ENCODE measurements at places on chromosomes 16 and 17.

- DNase-seq = no peak
These were observed 50.6 kb downstream of the LMF1 start for GRCh38 chr16:920051-920681.

DNA sequence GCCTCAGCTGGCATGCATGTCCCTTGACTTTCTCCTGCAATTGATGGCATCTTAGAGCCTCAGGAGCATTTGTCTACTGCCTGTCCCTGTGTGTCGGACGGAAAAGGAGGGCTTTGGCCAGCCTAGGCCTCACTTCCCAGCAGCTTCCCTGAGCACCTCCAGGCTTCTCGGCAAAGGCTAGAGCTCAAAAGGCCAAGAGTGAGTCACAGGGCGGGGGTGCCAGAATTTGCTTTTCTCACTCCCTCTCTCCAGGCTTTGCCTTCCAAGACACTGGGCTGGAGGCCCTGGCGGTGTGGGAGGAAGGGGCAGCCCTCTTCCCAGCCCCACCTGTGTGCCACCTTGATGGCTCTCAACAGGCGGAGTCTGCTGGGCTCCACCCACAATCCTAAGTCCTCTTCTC lies 107.3 kb upstream of the MAF start:
- DNase-seq = no peak

DNA sequence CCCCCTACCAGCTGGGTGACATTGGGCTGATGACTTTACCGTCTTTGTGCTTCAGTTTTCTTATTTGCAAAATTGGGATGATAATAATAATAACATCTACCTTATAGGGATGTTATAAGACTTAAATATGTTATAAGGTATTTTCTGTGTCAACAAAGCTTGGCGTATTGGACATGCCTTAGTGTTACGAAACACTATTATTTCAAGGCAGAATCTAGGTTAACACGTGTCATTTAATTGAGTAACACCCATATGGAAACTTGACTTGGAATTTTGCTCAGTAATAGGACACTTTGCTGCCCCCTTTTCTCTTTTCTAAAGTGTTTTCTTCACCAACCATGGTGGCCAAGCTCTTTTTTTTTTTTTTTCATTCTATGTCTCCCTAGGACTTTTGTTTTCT lies 294.2 kb upstream of the SALL1 start:
- DNase-seq = no peak

DNA sequence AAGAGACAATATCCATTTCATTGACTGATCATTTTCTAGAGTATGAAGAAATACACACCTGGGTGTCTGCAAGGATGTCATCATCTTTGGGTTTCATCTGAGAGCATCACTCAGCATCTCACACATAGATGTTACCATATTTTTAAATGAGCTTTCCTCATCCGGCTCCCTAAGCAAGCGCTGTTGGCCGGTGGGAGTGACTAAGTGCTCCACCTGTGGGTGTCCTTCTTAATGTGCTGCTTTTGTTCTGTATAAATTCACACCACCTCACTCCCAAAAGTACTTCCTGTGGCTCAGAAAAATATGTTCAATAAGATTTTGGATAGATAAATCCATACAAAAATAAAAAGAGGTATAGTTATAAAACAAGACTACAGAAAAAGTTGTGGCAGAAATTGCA lies 7.4 kb downstream of the SSTR2 start:
- DNase-seq = no peak

DNA sequence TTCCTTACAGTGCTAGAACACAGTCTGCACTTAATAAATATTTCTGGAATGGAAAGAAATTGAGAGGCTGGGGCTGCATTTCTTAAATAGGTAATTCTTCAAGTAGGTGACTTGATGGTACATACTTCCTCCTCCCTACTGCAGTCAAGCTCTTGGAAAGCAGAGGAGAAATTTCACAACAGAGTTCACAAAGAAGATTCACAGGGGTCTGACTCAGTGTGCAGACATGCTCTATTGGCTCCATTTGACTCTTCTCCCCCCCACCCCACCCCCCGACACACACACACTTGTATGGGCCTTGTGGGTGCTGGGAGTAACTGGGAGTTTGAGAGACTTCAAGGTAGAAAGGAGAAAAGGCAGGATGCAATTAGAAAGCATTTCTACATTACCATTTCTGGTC lies 6.2 kb upstream of the MYOCD start:
- no peak for DNase-seq

DNA sequence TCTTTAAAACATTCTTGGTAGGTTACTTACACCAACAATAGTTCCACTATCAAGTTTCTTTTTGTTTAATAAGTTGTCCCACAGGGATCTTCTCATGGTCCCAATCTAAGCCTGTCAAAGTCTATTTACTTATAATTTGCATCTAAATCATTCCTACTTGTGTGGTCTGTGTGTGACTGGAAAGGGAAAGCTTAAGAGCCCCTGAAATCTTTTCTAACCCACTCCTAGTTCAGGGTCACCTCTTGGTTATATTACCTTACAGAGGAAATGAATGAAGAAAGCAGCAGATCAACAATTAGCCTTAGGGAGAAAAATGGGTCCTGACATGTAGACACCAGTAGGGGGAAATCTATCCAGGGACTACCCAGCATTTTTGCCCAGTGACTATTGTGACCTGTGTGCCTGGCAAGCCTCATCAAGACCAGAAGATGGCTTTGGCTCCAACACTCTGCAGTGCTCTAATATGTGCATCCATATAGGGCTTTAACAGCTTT lies 110.4 kb upstream of the HAS3 start:
- no peak for DNase-seq

DNA sequence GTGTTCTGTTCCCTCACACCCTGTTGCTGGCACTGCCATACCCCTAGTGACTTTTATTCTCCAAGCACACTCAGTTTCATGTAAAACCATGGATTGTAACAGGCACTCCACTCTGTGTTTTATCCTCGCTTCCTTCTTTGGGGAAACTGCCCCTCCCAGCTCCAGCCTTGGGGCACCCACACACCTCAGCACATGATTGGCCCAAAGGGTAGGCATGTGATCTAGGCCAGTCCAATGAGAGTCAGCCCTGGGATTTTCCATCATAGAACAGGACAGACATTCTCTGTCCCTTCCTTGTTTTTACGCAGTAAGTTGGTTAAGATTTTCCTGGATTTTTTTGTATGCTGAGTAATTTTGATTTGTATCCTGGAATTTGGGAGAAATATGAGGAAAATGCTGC lies 115.4 kb downstream of the C16orf95 start:
- DNase-seq = no peak

- no peak for DNase-seq
These were observed 28.3 kb upstream of the BHLHA9 start for GRCh38 chr17:1241929-1242328.

- no peak for DNase-seq
These were observed 8.4 kb downstream of the UBALD2 start for GRCh38 chr17:76273445-76274111.

GRCh38 chr17:8949061-8949661 lies 16.3 kb downstream of the PIK3R5 start:
- no peak for DNase-seq

GRCh38 chr17:42317266-42317845 lies 29.1 kb downstream of the STAT5A start:
- no peak for DNase-seq

DNA sequence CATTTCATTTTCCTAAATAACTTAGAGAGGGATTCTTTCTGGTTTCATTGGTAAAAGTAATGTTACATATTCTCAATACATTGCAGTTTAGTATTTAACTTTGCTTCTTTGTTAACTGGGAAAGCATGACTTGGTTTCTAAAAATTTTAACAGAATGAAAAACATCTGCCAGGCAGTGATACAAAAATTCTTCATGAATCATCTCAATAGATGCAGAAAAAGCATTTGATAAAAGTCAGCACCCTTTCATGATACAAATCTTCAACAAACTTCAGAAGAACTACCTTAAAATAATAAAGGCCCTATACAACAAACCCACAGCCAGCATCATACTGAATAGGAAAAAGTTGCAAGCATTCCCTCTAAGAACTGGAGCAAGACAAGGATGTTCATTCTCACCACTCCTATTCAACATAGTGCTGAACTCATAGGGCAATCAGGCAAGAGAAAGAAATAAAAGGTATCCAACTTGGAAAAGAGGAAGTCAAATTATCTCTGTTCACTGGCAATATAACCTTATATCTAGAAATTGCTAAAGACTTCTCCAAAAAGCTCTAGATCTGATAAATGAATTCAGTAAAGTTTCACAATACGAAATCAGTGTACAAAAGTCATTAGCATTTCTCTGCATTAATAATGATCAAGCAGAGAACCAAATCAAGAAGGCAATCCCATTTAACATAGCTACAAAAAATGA lies 50.4 kb downstream of the SLFN5 start:
- DNase-seq = no peak

- DNase-seq = no peak
These were observed 27.6 kb downstream of the PRKAR1A start for GRCh38 chr17:68539548-68540467.

GRCh38 chr17:78596871-78597764 lies 19.9 kb upstream of the DNAH17 start:
- DNase-seq = no peak

DNA sequence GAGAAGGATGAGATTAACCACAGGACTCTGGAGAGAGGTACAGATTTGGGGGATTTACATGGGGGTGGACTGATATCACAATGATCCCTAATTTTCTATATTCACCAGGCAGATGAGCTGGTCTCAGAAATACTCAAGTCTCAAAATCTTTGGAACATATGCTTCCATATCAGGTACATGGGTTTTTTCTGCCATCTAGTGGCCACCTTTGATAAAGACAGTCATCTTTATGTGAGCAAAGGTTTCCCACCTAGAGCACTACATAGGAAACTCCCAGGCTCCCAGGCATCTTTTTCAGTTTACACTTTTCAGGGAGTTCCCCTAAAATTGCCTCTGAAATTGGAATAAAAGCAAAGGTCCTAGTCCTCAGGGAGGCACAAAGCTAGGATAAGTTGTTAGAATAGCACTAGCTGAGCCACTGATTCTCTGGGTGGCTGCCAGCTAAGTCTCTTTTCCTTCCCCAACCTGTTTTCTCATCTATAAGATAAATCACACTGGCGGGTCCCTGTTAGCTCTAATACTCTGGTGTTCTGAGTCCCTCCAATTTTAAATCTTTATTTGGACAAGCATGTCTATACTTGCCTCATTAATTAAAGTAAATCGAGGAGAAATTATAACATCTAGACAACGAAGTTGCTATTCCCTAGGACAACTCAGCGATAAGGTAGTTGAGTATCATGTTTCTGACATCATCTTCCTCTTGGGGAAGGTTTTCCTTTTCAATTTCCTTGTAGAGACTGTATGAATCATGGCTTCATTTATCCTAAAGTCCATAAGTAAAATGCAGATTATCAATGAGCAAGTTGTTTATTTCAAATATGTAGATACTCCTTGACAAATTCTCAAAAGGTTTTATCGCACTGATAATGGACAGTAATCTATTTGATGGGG lies 19.0 kb upstream of the MON1B start:
- no peak for DNase-seq

GRCh38 chr17:35192708-35193107 lies 1.5 kb downstream of the SLC35G3 start:
- DNase-seq = no peak

GRCh38 chr17:32269377-32269776 lies 3.7 kb downstream of the RHBDL3 start:
- no peak for DNase-seq

DNA sequence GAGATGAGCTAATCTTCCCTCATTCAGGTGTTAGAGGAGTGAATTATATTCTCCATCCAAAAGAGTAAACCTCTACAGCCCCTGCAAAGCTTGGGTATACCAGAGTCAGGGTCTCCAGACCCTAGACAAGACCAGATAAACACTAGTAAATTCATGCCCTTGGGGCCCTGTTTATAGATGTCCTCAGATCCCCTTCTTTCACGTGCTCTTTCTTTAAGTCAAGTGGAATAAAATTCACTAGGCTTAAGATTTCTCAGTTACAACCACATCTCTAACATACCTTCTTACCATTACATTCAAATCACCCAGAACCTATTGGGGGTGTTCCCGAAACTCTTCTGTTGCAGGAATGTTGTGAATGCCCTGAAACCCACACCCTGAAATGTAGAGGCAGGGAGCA lies 2.2 kb upstream of the C17orf58 start:
- no peak for DNase-seq

DNA sequence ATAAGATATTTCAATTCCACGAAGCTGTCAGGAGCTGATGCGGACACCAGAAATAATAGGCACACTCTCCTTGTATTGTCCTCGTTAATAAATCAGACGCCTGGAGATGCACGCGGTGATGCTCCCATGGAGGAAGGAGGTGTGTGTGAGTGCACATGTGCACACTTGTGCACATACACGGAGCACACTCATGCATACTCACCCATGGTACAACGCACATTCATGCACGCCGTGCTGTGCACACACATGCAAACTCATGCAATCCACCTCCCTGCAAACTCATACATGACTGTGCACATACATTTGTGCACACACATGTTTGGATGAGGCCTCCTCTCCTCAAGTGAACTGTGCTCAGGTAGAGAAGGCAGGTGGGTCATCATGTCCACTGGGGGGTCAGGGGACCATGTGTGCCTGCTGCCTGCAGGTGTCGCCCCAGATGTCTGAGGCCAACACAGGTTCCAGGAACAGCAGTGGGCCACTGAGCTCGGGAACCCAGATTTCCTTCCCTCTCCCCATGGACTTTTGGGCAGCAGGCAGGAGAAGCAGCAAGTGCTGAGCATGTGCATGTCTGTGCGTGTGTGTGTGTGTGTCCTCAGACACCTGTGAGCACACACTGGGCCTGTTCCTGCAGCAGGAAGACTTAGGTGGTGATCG lies 165.3 kb downstream of the SDK2 start:
- no peak for DNase-seq

DNA sequence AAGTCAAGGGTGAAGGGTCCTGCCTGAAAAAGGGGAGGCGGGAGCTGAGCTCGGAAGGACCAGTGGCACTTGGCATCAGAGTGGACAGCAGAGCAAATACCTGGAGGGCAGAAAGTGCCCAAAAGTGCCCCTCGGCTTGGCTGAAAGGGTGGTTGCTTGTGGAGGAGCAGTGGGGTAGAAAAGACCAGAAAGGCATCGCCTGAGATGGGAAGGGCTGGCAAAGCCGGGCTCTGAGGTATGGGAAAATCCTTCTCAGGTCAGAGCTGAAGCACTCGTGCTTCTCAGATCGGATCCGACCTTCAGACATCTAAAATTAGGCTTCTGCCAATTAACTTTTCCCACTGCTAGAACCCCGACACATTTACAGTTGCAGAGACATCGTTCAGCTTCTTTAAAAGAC lies 1.5 kb upstream of the RPL38 start:
- no peak for DNase-seq

- DNase-seq = no peak
These were observed 287.3 kb upstream of the MAF start for GRCh38 chr16:79887541-79888540.
